ENCODE measurements at places on chromosomes 3 and 15.
A peak's percentile ranks its signal among the peaks of the same experiment; 100 is the strongest.

- DNase-seq, result no peak
Observed at GRCh38 chr3:149634573-149634972, 23.3 kb downstream of the WWTR1 start.

DNA sequence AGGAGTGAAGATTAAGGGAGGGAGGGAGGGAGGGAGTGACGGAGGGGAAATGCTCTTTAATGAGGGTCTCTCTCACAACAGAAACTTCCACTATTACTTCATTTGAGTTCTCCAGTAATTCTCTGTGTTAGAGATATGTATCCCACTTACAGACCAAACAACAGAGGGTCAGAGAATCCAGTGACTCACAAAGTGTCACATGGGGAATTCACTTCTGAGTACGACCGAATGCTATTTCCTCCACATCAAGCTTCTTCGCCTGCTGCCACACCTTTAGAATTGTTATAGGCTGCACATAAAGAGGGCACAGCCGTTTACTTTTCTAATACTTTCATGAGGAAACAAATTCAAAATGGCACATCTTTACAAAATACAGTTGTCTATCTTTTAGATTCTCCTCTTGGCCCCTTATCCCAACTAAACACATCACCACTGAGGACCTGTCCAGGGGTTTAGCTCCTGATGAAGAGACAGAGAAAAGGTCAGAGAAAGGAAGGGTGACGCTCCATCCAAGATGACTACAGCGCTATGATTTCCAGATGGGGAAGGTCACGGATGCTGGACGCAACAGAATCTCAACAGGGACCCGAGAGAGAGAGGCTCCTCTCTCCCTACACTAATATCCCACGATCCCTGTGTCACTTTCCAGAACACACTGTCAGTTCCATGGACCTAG, 119.0 kb downstream of the XXYLT1 start:
- DNase-seq, result no peak

- DNase-seq, result no peak
Observed at GRCh38 chr15:48632651-48633050, 12.9 kb downstream of the FBN1 start.

DNA sequence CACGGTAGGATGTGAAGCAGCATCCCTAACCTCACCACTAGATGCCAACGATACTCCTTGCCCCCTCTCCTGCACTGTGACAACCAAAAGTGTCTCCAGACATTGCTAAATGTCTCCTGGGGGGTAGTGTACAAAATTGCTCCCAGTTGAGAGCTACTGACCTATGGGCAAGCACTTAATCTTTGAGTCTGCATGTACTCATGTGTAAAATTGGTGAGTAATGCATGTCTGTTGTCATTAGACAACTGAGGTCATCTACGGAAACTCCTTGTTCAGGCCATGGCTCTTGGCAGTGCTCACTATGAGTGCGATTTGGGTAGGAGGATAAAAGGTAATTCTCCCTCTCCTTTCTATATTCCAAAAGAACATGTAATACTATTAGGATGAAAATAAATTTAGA, 29.2 kb downstream of the PDHB start:
- no peak for DNase-seq

- DNase-seq, result no peak
Observed at GRCh38 chr3:107689355-107689754, 166.6 kb downstream of the BBX start.

DNA sequence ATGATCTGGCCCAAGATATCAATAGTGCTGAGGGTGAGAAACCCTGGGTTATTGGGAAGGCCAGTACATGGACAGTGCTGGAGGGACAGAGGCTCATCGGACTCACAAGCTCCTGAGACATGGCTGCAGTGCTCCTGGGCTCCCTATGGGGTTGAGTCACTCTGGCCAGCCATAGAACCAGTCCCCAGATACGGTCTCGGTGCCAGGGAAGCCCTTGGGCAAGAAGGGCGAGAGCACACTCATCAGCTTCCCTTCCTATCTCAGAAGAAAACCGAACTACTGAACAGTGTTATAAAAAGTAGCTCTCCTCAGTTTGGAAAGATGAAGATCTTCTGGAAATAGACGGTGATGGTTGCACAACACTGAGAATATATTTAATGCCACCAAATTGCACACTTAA, 34.4 kb downstream of the POC1A start:
- DNase-seq, result no peak

GRCh38 chr3:171801738-171802589, 8.3 kb downstream of the PLD1 start:
- no peak for DNase-seq

DNA sequence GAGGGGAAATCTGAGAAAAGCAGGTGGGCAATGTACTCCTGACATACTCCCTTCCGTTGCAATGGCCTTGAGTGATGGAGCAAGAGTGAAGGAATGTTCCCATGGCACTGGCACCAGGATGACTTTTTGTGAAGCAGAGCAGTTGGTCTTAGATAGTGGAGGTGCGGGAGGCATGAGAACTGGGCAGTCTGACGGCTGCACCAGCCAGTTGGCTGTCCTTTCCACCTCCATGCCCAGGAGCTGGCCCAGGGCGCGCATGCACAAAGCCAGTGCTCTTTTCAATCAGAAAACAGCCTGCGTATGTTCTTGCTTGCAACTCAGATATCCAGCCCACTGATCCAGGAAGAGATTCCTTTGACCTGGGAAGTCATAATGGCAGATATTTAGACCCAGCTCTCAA, 136.8 kb downstream of the PGPEP1L start:
- no peak for DNase-seq

GRCh38 chr3:86929046-86929445, 61.9 kb downstream of the VGLL3 start:
- no peak for DNase-seq

DNA sequence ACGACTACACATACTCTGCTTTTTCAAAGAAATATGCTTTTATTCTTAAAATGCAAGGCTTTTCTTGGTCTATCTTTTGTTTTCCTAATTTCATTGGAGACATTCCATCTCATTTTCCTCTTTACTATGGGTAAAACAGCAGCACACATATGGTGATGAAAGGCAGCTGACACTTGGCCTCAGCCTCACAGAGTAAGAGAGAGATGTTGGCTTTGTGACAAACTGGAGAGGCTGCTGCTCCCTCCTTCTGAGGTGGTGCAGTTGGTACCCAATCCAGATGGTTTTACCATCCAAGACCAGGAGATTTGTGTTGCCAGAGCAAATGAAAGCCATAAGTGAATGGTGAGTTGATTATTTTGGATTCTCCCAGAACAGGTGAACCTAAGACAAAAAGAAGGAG, 13.2 kb upstream of the SLC2A2 start:
- DNase-seq, result no peak

DNA sequence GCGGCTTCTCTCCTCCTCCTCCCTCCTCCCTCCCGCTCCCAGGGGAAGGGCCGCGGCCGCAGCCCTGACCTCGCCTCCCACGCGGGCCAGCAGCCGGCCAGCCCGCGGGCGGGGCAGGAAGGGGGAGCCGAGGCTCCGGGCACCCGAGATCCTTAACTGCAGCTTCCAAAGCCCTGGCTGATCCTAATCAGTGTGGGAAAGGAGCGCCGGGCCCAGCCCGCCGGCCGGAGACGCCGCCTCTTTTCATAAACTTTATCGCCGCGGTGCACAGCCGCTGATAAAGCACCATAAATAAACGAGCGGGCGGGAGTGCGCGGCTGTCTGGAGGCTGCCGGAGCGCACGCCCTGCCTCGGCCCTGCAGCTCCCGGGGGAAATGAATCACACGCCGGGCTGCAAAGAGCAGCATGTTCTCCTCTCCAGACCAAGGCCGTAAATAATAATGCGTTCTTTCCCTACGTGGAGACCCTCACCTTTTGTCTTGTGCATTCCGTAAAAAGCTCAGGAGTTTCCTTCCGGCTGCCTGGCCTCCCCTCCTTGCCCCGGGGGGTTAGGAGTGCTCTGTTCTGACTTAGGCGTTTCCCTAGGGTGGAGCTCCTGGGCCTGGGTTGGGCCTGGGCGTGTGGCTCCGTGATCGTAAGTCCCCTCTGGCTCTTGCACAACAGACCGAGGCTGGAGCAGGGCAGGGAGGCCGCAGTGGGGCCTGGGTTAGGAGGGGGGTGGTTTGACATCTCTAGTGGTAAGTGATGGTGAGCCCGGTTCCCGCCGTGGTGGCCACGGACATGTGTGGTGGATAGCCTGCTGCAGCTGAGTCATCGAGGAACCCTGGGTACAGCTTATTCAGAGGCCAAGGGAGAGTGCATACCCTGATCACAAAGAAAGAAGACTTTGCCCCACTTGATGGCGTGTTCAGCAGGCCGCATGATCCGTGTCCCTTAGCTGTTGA, 132.6 kb upstream of the HES1 start:
- peak; percentile 82 for DNase-seq

- no peak for DNase-seq
Observed at GRCh38 chr3:101281521-101282030, 38.8 kb downstream of the IMPG2 start.

- peak; percentile 66 for DNase-seq
Observed at GRCh38 chr3:186255703-186256331, 106.2 kb downstream of the DGKG start.

DNA sequence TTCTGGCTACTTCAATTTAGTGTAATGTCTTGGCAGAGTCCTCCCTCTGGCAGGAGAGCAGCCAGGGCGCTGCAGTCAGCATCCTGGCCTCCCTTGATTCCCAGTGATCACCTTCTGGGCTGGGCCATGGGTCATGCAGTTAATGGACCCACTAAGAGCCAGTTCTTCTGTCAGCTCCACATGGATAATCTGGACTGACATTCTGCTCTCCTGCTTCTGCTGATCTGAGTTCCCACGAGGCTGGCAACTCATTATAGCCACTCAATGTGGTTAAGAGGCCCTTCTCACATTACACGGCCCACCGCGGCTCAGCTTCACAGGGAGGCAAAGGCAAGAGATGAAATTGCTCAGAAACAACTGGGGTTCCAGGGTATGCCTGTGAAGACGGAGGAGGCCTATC, 94.0 kb downstream of the WDR76 start:
- no peak for DNase-seq

- peak; percentile 69 for DNase-seq
Observed at GRCh38 chr15:67836477-67836876, 3.4 kb downstream of the RNU6-1 start.

DNA sequence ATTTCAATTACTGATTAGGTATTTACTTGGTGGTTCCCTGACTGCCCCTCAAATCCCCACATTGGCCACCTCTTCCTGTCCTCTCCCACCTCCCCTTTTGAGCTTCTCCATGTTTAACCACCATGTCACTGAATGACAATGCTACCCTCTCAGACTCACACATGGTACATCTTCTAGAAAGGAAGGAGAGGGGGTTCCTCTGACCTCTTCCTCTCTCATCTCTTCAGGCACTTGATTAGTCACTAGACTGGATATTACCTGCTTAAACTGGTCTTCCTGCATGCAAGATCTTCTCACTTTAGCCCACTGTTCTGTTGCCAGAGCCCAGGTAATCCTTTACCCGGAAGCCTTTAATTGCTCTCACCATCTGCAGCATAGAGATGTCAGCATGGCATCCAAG, 64.9 kb downstream of the DIPK2A start:
- DNase-seq, result no peak

DNA sequence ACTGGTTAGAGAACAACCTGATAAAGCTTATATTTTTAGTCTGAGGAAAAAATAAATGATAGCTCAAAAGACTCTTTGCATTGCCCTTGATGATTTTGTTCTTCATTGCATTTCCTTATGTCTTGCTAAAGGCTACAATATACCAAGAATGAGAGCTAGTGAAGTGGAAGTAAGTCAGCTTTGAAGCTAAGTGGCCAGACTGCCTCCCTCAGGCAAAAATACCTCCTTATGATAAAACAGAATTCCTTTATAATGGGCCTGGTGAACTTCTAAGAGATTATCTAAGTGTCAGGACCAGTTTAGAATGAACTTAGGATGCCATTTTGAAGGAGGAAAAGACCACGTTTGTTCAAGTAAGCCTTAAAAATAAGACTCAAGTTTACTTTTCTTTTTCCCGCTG, 678.4 kb downstream of the ROBO2 start:
- no peak for DNase-seq

DNA sequence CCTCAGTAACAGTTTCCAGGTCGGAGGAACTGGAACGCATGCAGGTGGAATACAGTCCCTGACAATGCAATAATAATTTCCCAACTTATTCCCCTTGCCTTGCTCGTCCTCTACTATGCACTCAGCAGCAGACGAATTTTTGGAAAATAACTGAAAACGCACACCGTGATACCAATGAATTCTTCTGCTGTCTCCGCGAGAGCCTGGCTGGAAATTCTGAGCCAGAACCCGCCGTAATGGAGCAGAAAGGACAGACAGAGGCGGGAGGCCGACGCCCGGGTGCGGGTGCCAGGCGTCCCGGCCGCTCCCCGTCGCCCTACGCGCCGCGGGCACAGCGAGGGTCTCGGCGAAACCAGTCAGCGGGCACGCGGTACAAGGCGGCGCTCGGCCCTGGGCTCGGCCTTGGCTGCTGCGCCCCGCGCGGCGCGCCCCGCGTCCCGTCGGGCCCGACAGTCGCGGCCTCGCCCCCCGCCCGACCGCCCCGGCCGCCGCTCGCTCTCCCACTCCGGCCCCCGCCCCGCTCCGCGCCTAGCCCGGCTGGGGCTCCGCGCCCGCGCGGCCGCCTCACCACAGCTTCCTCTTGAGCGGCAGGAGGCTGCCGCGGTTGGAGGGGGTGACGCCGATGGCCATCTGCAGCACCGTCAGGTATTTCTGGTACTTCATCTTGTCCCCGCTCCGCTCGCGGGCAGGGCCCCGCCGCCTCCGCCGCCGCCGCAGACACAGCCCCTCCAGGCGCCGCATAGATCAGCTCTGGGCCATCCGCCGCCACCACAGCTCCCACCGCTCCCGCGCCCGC, 114.5 kb upstream of the GOLGA8J start:
- peak; percentile 18 for DNase-seq

- no peak for DNase-seq
Observed at GRCh38 chr3:185586686-185587039, 568 bp downstream of the SENP2 start.

DNA sequence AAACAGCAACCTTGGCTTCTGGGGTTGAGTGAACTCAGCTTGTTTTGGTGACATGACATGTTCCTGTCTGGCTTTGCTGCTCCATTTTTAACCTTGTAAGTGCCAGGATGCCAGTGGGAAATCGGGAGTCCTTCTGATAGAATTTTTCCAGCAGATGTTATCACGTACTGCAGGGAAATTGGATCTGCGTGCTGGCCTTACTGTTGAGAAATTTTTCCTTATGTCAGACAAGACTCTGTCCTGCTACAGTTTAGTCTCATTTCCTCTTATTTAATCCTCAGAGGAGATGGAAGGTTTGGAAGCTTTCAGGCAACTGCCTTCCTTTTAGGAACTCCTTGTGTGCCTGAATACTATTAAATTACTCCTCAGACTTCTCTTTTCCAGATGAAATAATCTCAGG, 80.6 kb downstream of the PGPEP1L start:
- no peak for DNase-seq

DNA sequence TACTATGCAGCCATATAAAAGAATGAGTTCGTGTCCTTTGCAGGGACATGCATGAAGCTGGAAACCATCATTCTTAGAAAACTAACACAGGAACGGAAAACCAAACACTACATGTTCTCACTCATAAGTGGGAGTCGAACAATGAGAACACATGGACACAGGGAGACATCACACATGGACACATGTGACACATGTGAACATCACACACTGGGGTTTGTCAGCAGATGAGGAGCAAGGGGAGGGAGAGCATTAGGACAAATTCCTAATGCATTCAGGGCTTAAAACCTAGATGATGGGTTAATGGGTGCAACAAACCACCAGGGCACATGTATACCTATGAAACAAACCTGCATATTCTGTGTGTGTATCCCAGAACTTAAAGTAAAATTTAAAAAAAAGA, 408.0 kb downstream of the EPHB1 start:
- no peak for DNase-seq

Measured in hematopoietic multipotent progenitor cell (in vitro differentiated cells).